ENCODE measurements at places on chromosomes 4 and X.

- DNase-seq, result no peak
These were observed 40.2 kb downstream of the SH3KBP1 start for GRCh38 chrX:19846995-19847790.

DNA sequence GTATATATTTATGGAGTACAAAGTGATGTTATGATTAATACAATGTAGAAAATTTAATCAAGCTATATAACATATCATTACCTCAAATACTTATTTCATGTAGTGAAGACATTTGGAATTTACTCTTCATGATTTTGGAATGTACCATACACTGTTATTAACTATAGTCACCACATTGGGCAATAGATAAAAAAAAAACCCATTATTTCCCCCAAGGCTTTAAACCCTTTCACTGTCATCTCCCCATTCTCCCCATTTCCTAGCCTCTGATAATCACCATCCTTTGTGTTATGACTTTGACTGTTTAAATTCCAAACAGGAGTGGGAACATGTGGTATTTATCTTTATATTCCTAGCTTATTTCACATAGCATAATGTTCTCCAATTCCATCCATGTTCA lies 2189.1 kb upstream of the AGA start:
- no peak for DNase-seq

- no peak for DNase-seq
These were observed 1.8 kb downstream of the CAMK2D start for GRCh38 chr4:113759696-113760093.

GRCh38 chr4:184500748-184501589 lies 26.6 kb upstream of the IRF2 start:
- no peak for DNase-seq

DNA sequence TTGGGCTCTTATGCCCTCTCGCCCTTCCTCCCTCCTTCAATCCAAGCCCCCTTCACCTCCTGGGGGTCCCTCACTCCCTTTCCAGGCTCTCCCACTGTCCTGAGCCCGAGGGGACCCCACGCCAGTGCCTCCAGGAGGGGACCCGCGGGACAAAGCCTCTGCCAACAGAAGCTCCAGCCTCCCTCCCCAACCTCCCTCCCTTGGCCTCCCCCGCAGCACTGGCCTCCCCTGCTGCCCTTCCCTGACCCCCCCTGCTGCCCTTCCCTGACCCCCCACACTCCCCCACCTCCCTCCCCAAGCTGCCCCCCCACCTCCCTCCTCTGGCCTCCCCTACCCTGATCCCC lies 71.0 kb upstream of the MXD4 start:
- no peak for DNase-seq
